Activated CD4-positive, alpha-beta T cell treated with anti-CD3 and anti-CD28 coated beads for 4 hours (primary cell): ENCODE measurements at places on chromosomes 3 and 15.
A peak's percentile ranks its signal among the peaks of the same experiment; 100 is the strongest.

DNA sequence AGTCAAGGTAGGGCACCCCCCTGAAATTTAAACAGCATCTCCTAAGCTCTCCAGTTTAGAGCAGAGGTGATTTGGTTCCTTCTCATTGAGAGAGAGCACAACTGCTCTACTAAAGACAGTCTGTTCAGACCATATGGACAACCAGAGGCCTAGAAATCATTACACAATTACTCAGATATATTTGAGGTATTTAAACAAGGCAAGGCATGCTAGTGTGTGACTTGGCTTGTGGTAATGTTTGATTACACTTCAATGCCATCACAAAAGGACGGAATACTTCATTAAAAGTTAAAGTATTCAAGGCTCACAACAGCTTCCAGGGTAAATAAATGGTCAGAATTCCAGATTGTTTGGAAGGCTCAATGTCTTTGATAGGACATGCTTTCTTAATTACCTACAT lies 110.2 kb downstream of the LRTM1 start:
- no peak for DNase-seq

- no peak for DNase-seq
These were observed 1.2 kb downstream of the TNFAIP8L3 start for GRCh38 chr15:51093488-51093838.

GRCh38 chr3:15055019-15055557 lies 10.0 kb downstream of the MRPS25 start:
- peak; percentile 61 for DNase-seq

- no peak for DNase-seq
These were observed 132.1 kb upstream of the PRR20G start for GRCh38 chr3:127419641-127420553.

GRCh38 chr3:83941990-83942745 lies 1016.6 kb upstream of the CADM2 start:
- DNase-seq, result no peak

DNA sequence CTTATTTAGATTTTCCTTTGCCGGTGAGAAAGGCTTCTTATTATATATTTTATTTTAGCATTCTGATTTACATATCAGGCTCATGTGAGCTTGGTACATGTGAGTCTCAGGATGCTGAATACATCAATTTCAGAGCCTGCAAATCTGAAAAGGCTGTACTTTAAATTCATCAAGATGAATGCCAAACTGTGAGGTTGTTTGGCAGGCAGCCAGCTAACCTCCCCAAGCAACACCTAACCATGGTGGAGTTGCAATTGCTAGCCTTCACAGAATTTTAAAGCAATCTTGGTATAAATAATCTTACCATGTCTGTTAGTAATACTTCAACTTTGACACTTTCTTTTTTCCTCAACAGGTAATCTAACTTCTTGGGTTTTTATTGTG lies 252.5 kb downstream of the CDIN1 start:
- DNase-seq, result no peak

- no peak for DNase-seq
These were observed 23.4 kb upstream of the ZFAND6 start for GRCh38 chr15:80036071-80036470.

- DNase-seq, result no peak
These were observed 42.7 kb downstream of the TRIM71 start for GRCh38 chr3:32860499-32860898.

DNA sequence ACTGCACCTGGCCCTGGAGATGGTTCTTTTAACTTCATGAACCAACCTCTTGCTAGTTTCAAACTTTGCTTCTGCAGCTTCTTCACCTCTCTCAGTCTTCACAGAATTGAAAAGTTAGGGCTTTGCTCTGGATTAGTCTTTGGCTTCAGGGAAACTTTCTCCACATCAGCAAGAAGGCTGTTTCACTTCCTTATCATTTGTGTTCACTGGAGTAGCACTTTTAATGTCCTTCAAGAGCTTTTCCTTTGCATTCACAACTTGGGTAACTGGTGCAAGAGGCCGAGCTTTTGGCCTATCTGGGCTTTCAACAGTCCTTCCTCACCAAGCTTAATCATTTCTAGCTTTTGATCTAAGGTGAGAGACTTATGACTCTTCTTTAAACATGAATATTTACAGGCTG lies 15.7 kb upstream of the TM2D3 start:
- no peak for DNase-seq

DNA sequence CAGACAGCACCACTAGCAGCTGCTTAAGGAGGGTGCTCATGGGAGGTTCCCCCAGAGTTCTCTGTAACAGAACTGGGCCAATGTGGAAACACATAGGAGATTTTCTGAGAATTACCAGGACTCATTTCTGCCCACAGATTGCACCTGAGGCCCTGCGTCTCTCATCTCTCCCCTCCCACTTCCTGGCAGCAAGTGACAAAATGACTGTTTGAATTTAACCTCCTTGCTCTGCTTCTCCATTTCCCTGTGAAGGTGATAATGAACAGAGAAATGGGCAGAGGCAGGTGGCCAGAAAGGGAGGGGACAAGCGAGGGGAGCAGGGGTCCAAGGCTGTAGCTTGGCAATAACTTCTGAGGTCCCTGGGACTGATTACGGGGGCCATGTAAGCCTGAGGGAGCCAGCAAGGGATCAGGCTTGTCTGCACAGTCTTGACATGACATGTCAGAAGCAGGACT lies 8.0 kb downstream of the EPHB1 start:
- no peak for DNase-seq

DNA sequence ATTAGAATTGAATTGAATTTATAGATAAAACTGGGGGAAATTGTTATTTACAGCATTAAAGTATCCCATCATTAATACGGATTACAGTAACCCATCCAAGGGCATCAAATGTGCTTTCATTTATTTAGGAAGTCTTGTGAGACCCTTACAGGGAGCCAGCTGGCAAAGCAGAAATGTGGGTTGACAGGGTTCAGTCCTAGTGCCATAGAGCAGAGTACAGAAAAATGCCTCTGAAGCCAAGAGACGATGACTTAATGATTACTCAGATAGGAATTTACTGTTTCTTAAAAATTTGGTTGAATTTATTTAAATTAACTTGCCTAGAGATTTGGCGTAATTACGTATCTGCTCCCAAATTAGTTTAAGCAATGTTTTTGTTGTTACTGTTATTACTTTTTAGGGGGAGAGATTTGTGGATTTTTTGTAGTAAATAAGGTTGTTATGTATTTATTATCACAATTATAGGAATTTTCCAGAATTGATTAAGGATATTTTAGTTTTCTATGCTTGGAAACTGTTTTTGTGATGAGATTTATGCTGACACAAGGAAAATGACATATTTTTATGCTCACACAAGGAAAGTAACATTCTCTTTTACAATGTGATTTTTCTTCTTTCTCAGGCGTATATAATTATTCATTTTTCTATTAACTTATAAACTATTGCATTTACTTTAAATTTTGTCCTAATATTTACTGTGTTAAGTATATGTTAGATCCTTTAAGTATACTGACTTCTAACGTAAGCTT lies 152.0 kb downstream of the EPHA6 start:
- no peak for DNase-seq

GRCh38 chr3:71415681-71416122 lies 167.8 kb downstream of the FOXP1 start:
- DNase-seq, result no peak

DNA sequence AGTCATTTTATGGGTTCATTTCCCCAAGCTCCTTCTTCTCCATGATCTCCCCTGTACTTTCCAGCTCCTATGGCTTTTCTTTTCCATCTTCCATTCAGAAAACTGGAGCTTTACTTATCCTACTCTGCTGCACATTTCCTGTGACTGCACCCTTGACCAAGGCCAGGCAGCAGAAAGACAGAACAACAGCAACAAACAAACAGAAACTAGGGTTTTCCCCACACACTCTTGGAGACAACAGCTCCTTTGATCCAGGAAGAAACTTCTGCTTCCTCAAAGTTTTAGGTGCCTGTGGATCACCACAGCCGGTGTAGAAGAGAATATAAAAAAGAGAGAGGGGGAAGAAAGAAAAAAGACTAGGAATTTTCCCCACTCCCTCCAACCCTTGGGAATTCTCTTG lies 342.3 kb upstream of the CFAP20DC start:
- no peak for DNase-seq

DNA sequence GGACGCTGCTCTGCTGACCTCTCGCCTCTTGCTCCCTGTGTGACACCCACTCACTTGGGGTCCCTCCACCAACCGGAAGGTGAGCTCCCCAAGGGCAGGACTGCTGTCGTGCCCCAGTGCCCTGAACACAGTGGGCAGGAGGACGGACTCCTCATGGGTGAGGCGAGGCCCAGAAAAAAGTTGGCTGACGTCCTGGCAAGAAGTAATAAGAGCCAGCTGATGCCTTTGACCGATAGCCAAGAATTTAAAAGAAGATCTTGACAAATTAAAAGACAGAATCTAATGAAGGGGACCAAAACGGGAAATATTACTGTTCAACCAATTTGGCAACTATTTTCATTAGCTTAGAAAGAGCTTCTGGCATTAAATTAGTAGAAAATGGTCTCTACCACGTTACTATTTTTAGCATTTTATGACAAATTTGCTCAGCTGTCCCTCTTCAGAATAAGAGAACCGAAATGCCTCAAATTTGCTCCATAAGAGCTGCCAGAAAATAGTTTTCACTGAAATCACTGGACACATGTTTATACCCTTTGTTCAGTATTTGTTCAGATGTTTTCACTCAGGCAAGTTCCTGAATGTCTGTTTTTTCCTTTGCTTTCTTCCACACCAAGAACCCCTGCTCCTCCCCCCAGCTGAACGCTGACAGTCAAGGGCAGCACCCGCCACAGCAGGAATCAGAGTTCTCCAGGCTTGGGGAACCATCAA lies 60.5 kb downstream of the XXYLT1 start:
- no peak for DNase-seq

GRCh38 chr15:67828969-67829646 lies 3.8 kb downstream of the SKOR1 start:
- no peak for DNase-seq

DNA sequence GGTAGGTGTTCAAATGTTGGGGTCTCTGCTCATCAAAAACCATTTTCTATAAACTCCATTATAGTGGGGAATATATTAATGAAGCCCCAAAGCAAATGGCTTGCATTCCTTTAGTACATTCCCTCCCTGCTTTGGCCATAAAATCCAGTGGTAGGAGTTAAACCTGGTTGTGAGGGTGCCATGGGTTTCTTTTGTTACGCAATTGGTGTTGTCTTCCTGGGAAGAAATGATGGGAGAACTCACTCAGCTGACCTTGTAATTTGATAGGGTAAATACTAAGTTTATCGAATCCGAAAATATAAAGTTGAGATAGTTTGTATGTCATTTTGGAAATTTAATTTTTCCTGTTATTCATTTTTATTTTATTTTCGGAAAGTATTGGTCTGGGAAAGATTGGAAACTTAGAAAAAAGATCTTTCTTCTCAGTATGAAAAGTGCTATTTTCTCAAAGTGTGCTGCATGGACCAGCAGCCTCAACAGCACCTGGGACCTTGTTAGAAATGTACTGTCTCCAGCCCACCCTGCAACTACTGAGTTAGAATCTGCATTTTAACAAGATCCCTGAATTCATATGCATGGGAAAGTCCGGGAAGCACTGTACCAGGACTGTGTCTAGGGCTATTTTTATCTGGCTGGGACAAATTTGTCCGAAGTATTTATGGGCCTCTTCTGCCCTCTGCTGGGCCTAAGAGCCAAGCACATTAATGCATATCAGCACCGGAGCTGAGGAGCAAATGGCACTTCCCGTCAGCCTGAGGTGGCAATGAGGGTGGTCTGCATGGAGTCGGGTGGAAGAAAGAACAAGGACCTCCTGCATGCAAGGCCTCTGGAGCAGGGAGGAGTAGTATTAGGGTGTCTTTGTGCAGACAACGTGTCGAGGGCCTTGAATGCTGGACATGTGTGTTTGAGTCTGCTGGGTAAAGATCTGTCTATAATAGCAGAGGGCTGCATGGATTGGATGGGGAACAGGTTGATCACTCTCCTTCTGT lies 54.7 kb downstream of the FAM81A start:
- DNase-seq, result peak; percentile 40

DNA sequence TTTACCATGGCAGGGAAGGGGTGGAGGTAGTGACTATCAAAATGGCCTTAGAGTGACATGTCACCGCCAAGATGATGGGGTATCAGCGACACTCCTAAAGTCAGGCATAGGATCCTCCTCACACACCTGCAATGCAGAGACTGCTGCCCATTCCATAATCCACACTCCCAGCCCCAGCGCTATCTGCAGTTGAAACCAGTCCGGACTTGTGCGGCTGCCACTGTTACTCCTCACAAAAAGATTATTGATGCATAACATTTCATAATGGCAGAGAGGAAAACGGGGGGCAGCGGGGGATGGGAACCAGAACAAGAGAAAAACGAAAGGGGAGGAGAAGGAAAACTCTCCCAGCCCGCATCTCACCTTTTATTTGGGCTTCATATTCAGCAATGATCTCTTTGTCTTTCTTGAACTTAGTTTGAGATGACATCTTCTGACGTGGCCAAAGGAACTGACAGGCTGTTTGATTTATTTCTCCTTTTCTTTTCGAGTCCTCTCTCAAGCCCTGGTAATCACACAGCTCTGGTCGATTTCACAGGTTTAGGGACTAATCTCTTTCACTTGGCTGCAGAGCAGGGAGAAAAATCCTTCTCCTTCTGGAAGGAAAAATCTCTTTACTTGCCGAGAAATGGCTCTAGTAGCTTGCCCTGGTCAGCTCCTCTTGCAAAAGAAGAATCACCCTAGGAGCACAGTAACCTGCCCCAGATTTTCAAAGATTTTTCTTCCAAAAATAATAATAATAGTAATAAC lies 749 bp downstream of the SRGAP3 start:
- DNase-seq, result no peak

- no peak for DNase-seq
These were observed 5.8 kb upstream of the SLC6A20 start for GRCh38 chr3:45802146-45802545.

DNA sequence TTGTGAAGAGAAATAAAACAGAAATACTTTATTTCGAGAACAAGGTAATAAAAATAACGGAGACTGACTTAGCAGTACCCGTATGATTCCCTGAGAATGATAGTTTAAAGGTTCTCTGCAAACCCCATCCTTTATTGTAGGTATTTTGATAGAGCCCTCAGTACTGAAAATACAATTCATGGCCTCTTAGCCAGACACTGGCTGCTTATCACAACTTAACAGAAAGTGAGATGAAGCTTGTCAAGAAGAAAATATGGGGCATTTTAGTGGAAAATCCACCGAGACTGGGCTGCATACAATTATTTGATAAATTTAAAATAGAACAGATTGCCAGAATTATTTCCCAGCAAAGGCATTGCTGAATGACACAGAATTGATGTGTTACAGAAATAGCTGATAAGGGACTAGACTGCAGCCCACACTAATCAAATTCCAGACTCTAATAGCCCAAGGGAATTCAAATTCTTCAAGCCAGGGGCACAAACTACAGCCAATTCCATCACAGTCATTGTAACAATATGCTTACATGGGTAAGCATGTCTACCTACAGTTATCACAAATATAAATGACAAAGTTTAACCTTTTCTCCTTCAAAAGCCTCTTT lies 521.9 kb downstream of the PLOD2 start:
- DNase-seq, result no peak

GRCh38 chr3:39372833-39373232 lies 10.3 kb upstream of the SLC25A38 start:
- DNase-seq, result no peak

GRCh38 chr15:91335702-91336101 lies 235.6 kb downstream of the SV2B start:
- no peak for DNase-seq

- DNase-seq, result no peak
These were observed 68.2 kb downstream of the EFCAB12 start for GRCh38 chr3:129360171-129360611.
